Stimulated activated CD4-positive, alpha-beta T cell treated with anti-CD3 and anti-CD28 coated beads, Interleukin-2, amount 100 ng/mL, for 24 hours (primary cell): ENCODE measurements at places on chromosomes 6 and 20.

DNA sequence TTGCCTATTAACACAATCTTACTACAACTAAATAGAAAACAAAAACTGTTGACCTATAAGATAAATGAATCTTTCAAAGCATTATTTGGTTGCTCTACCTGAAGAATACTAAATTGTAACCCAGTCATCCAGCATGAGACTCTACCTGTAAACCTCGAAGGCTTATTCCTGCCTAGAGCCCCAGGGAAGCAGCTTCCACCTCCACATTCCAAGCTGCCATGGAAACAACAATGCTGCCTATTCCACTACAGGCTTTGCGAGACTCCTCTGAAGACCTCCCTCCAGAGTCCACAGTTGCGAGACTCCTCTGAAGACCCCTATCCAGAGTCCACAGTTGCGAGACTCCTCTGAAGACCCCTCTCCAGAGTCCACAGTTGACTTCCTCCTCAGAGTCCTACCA, 15.7 kb downstream of the GMDS start:
- DNase-seq = no peak

GRCh38 chr6:91267246-91267645, 680.4 kb upstream of the MAP3K7 start:
- no peak for DNase-seq

DNA sequence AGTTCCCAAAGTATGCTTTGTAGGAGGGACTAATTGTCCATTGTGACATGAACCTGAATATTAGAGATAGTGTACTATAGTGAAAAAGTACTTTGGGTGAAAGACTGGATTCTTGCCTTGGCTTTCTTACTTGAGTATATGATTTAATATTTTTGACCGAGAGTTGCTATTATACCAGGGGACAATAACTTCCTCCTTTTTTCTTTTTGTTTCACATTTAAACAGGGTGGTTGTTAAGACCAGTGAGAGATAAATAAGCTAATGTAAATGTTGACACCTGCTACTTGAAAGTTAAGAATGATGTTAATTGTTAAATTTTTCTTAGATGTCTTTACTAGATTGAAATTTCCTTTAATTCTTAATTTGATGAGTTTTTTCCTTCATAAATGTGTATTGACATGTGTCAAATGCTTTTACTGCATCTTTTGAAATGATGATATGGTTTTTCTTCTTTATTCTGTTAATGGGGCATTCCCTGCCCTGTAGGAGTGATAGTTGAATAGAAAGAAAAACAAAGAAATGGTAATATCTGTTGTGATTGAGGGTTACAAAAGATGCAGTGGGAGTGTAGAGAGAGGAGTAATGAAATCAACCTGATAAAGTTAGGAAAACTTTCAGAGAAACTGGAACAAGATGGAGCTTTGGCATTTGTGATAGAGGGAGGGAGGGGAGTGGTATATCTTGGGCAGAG, 48.4 kb downstream of the ZFAND3 start:
- DNase-seq = no peak

- no peak for DNase-seq
Measured at GRCh38 chr6:37794825-37795224, 24.7 kb upstream of the ZFAND3 start.

GRCh38 chr6:163487606-163488005, 73.1 kb downstream of the QKI start:
- no peak for DNase-seq

GRCh38 chr6:84547341-84547801, 217.0 kb downstream of the TBX18 start:
- no peak for DNase-seq

- DNase-seq = no peak
Measured at GRCh38 chr20:53768329-53768728, 174.7 kb upstream of the ZNF217 start.

GRCh38 chr6:34384321-34385153, 7.9 kb downstream of the NUDT3 start:
- DNase-seq = no peak

DNA sequence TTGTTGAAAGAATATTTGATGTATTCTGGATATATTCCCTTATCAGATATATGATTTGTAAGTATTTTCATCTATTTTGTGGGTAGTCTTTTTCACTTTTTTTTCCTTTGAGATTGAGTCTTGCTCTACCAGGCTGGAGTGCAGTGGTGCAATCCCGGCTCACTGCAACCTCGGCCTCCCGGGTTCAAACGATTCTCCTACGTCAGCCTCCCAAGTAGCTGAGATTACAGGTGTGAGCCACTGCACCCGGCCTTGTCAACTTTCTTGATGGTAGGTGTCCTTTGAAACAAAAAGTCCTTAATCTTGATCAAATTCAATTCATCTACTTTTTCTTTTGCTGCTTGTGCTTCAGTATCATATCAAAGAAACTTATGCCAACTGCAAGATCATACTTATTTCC, 297.2 kb upstream of the NRSN1 start:
- DNase-seq = no peak

- DNase-seq = no peak
Measured at GRCh38 chr20:2103461-2104153, 2.0 kb downstream of the STK35 start.

GRCh38 chr6:83976871-83977270, 56.7 kb upstream of the MRAP2 start:
- DNase-seq = no peak

DNA sequence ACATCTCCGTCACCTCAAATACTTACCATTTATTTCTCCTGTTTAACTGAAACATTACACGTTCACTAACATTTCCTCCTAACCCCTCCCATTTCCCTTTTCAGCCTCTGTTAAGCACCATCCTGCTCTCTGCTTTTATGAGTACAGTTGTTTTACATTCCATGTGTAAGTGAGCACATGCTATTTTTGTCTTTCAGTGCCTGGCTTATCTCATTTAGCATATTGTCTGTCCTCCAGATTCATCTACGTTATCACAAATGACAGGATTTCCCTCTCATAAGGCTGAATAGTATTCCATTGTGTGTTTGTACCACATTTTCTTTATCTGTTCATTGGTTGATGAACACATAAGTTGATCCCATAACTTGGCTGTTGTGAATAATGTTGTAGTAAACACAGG, 22.7 kb downstream of the TAF11 start:
- no peak for DNase-seq

GRCh38 chr6:110529907-110530306, 53.5 kb upstream of the SLC22A16 start:
- DNase-seq = no peak

- no peak for DNase-seq
Measured at GRCh38 chr6:31624070-31624469, 3.6 kb downstream of the PRRC2A start.

GRCh38 chr20:11687546-11688292, 230.0 kb upstream of the BTBD3 start:
- no peak for DNase-seq

- no peak for DNase-seq
Measured at GRCh38 chr6:13278164-13278563, 50.2 kb downstream of the TBC1D7 start.

DNA sequence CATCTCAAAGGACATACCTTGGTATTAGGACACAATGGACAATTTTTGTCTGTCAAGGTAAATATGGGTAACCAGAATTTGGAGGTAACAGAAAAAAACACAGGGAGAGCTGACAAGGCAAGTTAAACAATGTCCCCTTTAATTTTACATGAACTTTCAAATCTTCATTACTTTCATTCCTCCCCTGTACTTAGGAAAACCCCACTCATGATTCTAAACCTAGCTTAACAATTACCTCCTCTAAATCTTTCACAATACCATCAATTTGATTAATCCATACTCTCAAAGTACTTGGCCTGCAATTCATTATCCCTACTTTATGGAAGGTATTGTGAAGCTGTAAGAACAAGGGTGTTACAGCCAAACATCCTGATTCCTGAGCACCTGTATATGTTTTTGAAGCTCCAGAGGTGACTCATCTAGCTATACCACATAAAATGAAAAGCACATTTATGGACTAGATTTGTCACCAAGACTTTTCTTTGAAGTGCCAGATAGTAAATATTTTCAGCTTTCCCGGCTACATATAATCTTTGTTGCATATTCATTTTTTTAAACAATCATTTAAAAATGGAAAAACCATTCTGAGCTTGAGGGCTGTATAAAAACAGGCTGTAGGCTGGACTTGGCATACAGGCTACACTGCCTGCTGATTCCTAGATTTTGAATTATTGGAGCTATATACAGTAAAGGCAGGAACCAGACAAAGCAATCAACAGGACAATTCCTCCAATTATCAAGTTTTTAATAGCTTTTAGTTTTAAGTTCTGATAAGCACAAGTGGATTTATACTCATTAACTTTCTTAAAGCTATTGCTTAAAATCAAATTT, 22.9 kb downstream of the DEK start:
- DNase-seq = no peak

DNA sequence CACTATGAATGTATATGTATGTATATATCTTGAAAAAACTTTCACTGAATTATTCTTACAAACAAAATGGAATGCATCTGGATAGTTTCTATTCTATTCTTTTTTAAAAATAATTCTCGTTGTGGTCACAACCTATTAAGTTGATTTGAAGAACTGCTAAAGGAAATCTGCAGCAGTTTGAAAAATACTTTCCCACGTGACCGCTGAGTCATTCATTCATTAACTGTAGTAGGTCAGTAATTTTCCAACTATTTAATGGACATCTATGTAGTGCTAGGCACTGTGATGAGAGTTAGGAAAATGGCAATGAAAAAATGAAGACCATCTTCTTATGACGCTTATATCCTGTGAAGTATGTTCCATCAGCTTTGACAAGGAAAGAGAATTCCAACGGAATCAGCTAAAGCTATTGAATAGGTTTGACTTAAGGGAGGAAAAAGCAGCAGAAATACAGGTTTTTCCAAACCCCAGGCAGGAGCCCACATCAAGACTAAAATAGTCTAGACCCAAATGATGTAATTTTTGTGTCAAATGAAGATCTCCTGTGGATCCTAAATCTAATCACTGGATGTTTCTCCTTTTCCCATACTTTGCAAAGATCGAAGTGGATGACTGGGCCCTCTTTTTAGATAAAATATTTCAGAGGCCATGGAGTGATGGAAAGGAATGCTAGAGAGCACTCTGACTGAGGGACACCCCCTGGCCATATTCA, 4.1 kb upstream of the EFHC1 start:
- no peak for DNase-seq

DNA sequence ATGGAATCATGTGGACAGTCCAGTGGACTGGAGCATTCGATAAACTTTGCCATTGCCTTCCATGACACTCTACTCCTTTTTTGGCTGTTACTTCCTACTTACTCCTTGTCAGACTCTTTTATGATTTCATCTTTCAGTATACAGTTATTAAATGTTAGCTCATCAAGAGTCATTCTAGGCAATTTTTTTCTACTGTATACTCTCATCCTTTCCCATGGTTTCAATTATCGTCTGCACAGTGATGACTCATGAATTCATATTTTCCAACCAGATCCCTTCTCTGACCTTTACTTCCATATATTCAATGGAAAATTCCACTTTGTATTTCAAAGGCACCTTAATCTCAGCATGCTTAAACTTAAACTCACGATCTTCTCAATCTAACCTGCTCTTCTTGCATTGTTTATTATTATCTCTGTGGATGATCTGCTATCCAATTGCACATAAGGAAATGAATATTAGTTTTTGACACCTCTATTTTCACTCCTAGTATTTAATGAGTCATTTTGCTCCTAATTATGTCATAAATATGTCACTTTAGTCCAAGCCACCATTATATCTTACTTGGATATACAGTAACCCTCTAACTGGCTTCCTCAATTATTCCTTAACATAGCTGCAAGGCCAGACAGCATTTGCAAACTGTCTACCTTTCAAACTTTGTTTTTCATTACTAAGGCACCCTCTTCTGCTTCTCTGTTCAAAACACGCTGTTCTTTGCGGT, 427.5 kb downstream of the PHF3 start:
- no peak for DNase-seq

DNA sequence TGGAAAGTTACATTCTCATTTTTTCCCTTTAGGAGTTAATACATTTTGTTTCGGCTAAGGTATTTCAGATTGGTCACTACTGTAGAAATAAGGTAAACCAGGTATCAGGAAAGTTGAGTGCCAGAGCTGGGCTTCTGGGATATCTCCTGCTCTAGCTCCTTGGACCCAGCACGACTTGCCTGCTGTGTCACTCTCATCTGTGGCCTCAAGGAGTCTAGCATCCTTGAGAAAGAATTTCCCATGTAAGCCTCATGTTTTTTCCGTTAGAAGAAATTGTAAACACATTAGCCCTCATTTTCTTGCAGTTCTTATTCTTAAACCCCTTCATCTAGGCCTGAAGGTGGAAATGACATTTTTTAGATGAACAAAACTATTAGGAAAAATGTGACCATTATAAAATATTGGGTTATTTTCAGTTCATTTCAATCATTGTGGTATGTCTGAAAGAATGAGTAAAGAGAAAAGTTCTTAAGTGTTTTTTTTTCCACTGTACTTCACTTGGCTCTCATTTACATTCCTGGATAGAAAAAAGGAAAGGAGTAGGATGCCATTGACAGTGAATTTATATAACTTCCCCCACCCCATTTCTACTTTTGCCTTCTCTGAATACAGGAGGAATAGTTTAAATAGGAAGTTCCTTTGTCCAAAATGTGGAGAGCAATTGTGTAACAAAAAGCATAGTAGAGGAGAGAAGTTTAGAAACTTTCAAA, 46.7 kb downstream of the CD2AP start:
- DNase-seq = no peak

DNA sequence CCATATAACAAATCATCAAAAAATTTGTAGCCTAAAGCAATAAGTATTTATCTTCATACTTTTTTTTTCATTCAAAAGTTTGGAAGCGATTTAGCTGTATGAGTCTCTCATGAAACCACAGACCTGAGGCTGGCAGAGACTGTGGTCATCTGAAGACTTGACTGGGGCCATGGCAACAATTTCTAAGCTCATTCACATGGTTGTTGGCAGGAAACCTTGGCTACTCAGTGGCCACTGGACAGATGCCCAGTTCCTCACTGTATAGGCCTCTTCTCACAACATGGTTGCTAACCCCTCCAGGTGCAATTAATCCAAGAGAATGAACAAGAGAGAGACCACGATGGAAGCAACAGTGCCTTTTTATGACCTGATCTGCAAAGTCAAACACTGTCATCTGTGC, 235.9 kb downstream of the BTBD3 start:
- no peak for DNase-seq

DNA sequence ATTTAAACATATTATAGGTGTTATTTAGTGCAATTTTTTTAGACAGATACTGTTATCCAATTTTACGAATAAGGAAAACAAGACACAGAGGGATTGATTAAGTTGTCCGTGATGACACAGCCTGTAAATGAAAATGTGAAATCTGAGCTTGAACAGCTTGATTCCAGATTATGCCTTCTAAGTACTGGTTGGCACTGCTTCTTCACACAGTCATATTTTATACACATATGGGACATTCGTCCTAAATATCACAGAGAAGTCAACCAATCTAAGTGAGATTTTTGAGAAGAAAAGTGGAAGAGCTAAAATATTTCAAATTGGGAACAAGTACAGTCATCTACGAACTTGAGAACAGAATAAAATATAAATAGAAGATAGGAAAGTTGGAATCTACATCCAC, 756.3 kb downstream of the BCKDHB start:
- no peak for DNase-seq

- DNase-seq = no peak
Measured at GRCh38 chr6:11212664-11213063, 19.8 kb downstream of the NEDD9 start.
